ENCODE measurements at places on chromosomes 12 and 14.

GRCh38 chr12:22173177-22173576, 127.2 kb downstream of the CMAS start:
- no peak for DNase-seq

- DNase-seq: no peak
Measured at GRCh38 chr14:98278800-98279199, 993.2 kb downstream of the BCL11B start.

- no peak for DNase-seq
Measured at GRCh38 chr14:24840204-24840893, 206.4 kb upstream of the GZMB start.

DNA sequence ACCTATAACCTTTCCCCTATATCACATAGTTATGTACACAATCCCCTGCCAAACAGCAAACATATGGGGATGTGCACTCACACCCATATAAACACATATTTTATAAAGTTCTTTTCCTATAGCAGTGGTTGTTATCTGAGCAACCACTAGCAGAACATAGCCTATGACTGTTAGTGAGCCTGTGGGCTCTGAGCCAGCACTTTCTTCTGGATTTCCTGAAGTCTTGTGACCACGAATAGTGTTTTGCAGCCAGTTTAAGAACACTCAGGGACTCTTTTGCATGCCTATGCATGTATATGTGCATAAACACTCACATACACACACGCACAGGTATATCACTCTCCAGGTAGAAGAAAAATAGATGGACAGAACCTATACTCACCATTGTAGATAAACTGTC, 17.1 kb downstream of the TESPA1 start:
- no peak for DNase-seq

GRCh38 chr12:26196421-26196716, 996 bp downstream of the SSPN start:
- no peak for DNase-seq

DNA sequence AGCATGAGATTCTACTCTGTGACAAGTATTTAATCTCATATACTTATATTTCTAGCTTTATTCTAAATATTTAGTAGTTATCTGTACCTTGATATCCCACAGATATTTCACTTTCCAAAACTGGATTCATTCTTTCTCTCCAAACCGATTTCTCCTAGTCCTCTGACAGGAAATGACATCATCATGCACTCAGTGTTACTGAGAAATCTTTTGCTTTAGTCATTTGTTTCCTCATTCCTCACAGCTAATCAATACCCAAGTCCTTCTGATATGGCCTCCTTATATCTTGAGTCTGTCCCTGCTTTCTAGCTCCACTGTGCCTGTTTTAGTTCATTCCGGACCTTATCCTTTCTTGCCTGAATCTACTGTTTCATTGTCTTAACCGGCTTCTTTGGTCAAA, 39.4 kb upstream of the E2F7 start:
- DNase-seq: no peak

DNA sequence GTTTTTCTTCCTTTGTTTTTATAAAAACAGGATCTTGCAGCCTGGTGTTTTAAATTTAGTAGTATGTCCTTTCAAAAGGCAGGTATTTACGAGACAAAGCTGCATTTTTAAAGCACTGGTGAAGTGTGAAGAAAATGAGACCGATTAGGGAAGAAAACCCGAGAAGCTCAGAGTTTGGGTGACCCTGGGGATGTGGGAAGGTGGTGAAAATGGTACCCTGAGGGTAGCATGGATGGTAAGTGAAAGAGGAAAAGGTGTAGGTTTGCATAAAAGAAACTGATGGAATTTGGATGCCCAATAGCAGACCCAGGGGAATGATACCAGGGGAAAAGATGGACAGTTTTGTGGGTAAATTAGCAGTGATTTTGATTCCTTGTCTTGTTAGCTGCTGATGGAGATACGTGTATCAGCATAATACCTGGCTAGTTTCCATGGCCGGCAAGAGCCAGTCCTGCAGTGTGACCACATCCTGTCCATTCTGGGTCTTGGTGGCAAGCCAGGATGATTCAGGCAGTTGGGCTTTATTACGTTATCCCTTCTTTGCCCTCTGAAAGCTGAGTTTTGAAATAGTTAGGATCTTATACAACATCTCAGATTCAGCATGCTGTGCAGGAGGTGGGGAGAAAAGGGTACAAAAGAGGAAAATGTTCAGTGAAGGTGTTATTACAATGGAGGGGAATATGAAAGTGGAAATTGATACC, 8.9 kb downstream of the BICD1 start:
- DNase-seq: no peak

DNA sequence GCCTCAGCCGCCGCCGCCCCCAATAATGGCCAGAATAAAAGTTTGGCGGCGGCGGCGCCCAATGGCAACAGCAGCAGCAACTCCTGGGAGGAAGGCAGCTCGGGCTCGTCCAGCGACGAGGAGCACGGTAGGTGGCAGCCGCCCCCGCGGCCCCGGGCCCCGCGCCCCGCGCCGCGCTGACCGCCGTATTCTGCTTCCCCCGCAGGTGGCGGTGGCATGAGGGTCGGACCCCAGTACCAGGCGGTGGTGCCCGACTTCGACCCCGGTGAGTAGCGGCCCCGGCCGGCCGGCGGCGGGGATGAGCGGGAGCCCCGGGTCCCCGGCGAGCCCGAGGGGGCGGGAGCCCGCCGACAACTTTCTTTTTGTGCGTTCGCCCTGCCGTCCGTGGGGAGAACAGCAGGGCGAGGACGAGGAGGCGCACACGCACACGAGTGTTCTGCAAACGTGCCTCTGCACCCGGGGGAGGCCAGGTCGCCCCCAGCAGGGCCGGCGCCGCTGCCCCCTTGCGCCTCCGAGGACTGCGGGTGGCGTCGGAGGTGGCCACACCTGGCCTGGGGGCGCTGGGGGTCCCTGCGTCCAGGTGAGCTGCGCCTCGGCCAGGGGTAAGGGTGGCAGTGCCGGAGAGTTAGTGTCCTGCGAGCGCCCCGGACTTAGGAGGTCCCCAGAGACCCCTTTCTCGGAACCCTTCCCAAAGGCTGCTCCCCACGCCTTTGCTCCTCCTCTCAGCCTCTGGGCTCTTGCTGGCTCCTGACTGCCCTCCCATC, 794 bp downstream of the RCOR1 start:
- no peak for DNase-seq

DNA sequence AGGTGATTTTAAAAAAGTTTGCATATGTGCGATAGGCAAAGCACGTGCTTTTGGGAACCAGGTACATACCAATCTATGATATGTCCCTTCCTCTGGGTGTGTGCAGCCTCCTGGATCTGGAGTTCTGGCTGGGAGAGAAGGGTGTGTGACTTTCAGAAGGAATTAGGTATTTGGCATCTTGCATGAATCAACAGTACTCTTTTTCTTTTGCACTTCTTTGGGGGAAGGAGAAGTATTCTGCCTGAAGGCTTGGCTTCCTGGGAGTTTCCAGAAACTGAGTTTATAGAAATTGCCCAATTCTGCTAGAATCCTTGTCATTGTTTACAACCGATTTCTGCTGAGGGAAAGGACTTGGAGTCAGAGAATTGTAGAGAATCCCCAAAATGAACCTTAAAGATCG, 2.9 kb upstream of the CLMN start:
- no peak for DNase-seq

DNA sequence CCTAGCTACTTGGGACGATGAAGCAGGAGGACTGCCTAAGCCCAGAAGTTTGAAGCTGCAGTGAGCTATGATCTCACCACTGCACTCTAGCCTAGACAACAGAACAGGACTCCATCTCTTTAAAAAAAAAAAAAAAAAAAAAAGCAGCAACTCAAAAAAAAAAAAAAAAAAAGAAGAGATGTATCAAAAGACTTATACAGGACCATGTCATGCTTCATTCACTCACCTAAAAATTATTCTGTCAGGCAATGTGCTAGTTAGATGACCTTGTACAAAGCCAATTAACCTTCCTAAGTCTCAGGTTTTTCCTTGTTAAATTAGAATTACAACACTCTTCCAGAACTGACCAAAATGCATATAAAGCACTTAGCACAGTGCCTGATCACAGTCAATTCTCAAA, 50.9 kb downstream of the BAZ1A start:
- no peak for DNase-seq

DNA sequence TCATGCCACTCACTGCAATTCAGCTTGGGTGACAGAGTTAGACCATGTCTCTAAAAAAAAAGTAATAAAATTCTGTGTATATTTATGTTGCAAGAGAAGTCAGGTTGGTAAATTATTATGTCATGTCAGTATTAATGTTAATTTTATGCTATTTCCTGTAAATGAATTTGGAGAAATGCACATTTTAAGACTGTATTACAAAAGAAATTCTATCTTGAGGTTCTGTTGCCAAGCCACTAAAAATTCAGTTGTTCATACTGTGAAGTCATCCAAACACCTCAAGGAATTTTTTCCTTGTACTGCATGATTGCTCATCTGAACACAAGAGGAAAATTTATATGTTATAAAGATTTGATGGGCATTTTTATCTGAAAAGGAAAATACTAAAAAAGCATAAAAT, 23.3 kb upstream of the HMGA2 start:
- DNase-seq: no peak

DNA sequence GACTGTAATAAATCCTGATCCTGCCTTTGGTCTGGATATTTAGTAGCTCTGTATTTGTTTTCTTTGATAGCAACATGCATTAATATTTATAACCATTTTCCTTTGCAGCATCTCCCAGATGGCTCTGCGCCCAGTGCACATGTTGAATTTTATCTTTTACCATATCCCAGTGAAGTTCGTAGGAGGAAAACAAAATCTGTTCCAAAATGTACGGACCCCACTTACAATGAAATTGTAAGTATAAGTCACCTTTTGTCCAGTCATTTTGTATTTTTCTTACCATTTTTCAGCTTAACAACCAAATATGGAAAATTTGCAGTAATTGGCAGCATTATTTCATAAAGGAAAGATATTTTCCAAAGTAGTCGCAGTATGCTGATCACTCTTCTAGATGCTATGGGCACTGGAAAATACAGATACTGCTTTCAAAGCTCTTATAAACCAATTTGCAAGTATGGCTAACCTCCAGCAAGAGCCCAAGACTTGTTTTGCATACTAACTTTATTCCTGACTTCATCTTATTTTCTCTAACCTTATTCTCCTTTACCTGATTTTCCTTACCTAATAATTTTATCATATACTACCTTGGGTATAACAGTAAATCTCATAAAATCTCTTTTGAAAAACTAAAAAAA, 97.4 kb downstream of the PLCZ1 start:
- no peak for DNase-seq

DNA sequence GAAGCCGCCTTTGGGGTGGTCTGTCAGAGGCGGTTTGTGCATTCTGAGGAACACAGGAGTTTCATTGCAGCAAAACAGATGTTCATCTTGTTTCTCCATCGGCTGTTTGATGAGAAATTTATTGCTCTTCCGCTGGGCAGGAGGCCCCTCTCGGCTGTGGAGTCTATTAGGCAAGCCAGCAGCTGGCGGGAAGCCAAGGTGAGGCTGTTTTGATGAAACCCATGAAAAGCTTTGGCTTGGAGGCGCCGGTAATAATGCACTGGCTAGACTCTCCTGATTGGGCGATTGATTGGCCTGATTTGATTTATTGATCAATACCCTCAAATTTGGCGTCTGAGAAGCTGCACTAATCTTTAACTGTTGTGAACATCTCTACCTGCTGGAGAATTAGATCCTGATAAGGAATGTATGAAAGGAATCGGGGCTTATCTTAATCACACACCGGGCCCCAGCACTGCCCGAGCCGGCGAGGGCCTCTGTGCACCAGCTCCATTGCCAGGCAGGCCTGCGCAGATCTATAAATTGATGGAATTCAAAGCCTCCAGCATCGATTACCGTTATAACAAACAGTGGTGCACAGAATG, 187.7 kb downstream of the PHETA1 start:
- no peak for DNase-seq

DNA sequence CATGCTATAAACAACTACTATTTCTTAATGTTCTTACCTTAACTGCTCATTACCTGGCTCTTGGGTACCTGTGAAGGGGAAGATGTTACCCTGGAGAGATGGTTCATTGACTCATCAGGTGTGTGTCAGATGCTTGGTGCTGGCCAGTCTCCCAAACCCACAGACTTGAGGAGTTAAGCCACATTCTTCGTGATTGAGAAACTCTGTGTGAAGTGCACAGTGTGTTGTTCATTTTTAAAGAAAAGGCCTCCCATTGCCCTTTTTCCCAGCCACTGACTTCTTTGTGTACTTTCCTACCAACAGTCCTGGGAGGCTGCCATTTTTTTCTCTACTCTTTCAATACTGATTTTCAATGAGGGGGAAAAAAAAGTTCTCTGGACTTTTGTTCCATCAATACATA, 3.2 kb downstream of the MGST1 start:
- DNase-seq: no peak
